Epithelial cell of umbilical artery (primary cell): ENCODE measurements at places on chromosomes 1 and 21. TPM values are rescaled to one million over a fixed set of nuclear protein-coding genes. Genes with fewer than 3 reads are reported as not detected.

The MAP3K21 gene
- 0.65 and 1.2 TPM in 2 replicates for total RNA-seq

The PLEKHO1 gene
- total RNA-seq, result 48.4 and 50.2 TPM in 2 replicates

The OR2T33 gene
- total RNA-seq, result not detected in 2 replicates

The ITLN2 gene
- total RNA-seq, result not detected in 2 replicates

The AUNIP gene
- total RNA-seq, result 4.5 and 5.5 TPM in 2 replicates

The DCST1 gene
- not detected in 2 replicates for total RNA-seq

The PHLDA3 gene
- total RNA-seq, result 31.9 and 38.0 TPM in 2 replicates

The UQCRHL gene
- 0.76 and 2.9 TPM in 2 replicates for total RNA-seq

The ITSN1 gene
- total RNA-seq, result 42.9 and 64.7 TPM in 2 replicates

The CD1C gene
- total RNA-seq, result not detected in 2 replicates

The MRPL39 gene
- total RNA-seq, result 43.5 and 51.8 TPM in 2 replicates

The EFNA1 gene
- 57.0 and 96.1 TPM in 2 replicates for total RNA-seq

The ADAMTSL4 gene
- total RNA-seq, result 0.30 and 0.32 TPM in 2 replicates

The CTSS gene
- 31.9 and 37.0 TPM in 2 replicates for total RNA-seq

The CD2 gene
- not detected in 2 replicates for total RNA-seq

The AZIN2 gene
- total RNA-seq, result 0.46 and 1.9 TPM in 2 replicates

The PTGER3 gene
- total RNA-seq, result under 0.01 and 0.32 TPM in 2 replicates

The CACNA1S gene
- not detected in 2 replicates for total RNA-seq
